Substantia nigra (tissue), 51 donors: ENCODE measurements at places on chromosomes 1 and 21.

GRCh38 chr1:47399846-47400155 is 16.3 kb upstream of the FOXE3 start:
- no peak for DNase-seq

DNA sequence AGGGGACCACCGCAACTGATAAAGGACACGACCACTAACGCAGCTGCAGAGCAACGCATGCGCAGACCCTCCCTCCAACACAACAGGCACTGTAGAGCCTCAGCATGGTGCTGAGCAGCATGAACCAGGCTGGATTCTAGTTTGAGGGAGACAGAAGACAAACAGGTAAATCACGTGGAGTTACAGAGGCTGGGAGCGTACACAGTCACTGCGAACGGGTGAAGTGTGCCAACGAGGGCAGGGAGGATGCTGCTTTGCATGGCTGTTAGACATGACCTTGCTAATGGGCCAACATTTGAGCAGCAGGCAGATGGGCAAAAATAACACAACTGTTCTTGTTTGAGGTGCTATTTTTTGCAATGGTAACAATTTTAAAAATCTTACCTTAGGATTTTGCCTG is 55.2 kb upstream of the NADK start:
- DNase-seq, result no peak

DNA sequence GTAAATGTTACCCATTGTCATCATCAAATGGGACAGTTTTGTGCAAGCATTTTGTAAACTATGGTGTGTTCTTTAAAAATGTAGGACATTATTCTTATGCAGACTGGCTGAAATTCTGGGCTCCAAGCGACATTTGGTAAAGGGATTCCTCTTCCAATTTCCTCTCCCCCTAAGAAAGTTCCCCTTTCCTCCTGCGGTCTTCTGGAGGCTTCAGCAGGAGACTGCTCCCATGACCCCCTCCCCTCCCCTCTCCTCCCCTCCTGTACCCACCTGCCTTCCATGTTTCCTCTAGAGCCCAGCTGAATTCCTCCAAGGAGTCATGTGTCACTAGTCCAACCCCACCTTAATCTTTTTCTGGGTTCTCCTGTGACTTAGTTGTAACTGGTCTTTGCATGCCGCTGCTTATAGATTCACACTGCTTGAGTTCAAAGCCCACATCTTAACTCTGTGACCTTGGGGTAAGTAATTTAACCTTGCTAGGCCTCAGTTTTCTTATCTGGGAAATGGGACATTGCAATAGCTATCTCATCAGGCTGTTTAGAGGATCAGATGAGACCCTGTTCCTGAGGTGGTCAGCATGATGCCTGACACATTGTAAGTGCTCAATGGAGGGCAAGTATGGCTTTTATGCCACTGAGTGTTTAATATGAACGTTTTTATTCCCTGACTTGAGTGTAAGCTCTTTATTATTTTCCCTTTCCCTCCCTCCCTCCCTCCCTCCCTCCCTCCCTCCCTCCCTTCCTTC is 69.9 kb upstream of the WDR26 start:
- no peak for DNase-seq

GRCh38 chr1:10701145-10701544 is 95.3 kb downstream of the CASZ1 start:
- no peak for DNase-seq

GRCh38 chr1:63913533-63913932 is 139.7 kb downstream of the ROR1 start:
- no peak for DNase-seq
